ENCODE measurements at places on chromosomes 3 and 15.

GRCh38 chr15:70442616-70443321 lies 320.6 kb downstream of the UACA start:
- DNase-seq = no peak

DNA sequence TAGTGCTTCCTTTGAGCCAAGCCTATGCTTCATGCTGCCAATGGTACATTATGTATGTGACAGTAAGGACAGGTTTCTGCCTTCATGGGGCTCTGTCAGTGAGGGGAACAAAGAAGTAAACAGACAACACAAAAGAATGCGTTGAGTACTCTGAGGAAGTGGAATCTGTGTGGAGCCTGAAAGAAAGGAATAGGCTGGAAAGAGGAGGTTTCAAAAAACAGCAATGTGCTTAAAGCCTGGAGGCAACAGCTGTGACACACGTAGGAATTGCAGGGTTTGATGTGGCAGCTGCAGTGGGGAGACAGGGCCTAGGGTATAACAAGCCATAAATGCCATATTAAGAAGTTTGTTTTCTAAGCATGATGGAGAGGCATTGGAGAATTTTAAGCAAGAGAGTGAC lies 316.7 kb downstream of the CLSTN2 start:
- DNase-seq = no peak

DNA sequence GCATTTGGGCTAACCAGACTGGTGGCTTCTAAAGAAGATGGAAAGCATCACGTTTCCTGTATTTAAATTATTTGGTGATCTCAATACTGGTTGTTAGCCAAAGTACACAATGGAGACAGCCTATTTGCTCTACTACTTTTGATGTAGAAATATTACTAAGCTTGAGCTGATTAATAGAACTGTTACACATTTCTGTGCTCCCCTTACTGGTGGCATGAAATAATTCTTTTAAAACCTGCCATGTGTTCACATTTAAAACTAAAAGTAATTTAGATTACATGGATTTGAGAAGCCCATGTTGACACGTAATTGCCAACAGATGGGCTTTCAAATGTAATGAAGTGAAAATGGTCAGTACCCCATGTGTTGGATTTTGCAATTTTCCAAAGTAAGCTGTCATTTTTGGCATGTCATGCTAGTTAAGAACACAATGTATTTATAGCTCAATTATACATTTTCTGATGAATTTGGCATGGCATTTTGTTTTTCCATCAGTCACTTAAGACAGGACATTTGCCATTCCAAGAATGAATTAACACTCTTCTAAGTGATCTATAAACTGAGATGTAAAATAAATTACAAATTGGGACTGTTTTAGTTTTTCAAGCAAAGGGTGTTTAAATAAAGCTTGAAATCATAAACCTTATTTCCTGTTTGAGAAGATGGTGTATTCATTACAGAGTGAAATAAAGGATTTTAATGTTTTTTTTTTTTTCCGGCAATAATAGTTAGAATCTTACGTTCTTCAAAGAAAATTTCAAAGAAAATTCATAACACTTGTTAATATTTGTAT lies 10.8 kb upstream of the RARRES1 start:
- DNase-seq = no peak

DNA sequence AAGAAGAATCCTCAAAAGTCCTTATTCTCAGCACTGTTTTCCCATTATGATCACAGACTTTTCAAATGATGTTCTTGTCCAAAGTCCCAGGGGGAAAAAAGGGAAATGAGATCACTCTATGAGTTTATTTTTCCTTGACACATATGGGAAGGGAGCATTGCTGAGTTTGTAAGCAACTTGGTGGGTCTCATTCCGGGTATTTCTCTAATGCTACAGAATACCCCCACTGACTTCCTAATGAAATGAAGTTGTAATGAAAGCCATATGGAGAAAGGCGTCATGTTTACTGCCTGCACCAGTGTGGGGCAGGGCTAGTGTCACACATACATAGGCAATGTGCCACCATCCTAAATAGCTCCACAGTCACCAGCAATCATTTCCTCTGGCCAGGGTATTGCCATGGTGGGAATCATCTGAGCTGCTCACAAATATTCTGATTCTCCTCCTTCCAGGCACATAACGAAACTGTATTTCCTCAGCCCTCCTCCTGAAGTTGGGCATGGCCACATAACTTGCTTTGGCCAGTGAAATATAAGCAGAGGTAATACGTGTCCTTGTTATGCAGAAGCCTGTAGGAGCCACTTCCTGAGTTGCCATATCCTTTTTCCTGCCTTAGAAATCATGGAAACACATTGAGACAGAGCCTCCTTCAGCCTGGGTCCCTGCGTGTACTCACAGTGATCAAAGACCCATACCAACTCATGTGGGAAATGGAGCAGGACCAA lies 41.0 kb upstream of the C15orf61 start:
- no peak for DNase-seq

- no peak for DNase-seq
Observed at GRCh38 chr15:85607141-85607806, 187.5 kb downstream of the KLHL25 start.

DNA sequence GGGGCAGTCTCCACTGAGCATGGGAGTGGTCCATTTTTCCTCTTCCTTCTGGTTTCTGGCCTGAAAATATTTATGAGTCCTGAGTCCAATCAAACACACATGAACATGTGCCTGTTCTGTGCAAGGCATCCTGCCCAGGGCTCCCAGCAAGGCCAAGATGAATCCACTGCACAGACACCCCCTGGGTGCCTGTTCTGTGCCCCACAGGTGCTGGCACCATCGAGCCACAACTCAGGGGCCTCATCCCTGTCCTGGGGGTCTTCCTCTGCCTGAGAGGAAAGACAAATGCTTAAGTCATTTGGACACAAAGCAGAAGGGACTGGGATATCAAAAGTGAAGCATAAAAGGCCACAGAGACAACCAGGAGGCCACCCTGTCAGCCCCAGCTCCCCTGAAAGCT lies 87.4 kb upstream of the IQSEC1 start:
- DNase-seq = no peak

DNA sequence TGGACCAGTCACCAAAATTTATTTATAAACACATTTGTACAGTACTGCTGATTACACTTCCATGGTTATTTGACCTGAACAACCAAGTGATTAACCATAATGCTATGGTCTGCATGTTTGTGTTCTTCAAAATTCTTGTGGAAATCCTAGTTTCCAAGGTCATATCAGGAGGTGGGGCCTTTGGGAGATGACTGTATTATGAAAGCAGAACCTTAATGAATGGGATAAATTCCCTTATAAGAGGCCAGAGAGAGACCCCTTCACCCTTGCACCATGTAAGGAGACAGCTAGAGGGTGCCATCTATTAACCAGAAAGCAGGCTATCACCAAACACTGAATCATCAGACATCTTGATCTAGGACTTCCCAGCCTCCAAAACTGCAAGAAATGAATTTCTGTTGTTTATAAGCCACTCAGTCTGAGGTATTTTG lies 1.9 kb downstream of the SCAPER start:
- peak; percentile 38 for DNase-seq

GRCh38 chr3:187802203-187802927 lies 57.1 kb upstream of the BCL6 start:
- no peak for DNase-seq

DNA sequence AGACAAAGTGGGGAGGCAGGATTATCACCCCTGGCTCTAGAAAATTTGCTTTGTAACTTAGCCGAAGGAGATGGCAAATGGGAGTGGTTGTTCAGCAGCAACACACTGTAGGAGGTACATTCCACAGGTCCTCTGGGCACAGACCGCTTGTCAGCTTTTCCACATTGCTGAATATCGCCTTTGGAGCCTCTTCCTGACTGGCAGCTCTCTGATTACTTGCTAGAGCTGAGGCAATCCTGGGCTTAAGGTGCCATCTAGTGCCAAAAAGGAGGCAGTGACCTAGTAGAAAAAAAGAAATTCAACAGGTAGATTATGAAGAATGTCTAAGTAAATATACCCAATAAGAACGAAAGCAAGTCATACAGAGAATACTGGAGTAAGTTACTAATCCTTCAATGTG lies 13.1 kb upstream of the SCN5A start:
- no peak for DNase-seq

DNA sequence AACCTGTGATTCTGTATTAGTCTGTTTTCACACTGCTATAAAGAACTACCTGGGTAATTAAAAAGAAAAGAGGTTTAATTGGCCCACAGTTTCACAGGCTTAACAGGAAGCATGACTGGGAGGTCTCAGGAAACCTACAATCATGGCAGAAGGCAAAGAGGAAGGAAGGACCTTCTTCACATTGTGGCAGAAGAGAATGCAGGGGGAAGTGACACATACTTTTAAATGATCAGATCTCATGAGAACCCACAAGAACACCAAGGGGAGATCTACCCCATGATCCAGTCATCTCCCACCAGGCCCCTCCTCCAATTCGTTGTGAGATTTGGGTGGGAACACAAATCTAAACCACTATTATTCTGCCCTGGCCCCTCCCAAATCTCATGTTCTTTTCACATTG lies 6.1 kb downstream of the ZKSCAN7 start:
- no peak for DNase-seq

- no peak for DNase-seq
Observed at GRCh38 chr3:37202035-37202434, 27.7 kb upstream of the LRRFIP2 start.

GRCh38 chr3:143311096-143311495 lies 191.5 kb downstream of the CHST2 start:
- DNase-seq = no peak

- DNase-seq = no peak
Observed at GRCh38 chr15:68410466-68411342, 21.3 kb downstream of the ITGA11 start.

- no peak for DNase-seq
Observed at GRCh38 chr15:82731527-82731926, 21.9 kb upstream of the AP3B2 start.

GRCh38 chr3:129705274-129705673 lies 98.8 kb upstream of the PLXND1 start:
- DNase-seq = no peak

- no peak for DNase-seq
Observed at GRCh38 chr3:88061746-88062145, 2.7 kb downstream of the ZNF654 start.

DNA sequence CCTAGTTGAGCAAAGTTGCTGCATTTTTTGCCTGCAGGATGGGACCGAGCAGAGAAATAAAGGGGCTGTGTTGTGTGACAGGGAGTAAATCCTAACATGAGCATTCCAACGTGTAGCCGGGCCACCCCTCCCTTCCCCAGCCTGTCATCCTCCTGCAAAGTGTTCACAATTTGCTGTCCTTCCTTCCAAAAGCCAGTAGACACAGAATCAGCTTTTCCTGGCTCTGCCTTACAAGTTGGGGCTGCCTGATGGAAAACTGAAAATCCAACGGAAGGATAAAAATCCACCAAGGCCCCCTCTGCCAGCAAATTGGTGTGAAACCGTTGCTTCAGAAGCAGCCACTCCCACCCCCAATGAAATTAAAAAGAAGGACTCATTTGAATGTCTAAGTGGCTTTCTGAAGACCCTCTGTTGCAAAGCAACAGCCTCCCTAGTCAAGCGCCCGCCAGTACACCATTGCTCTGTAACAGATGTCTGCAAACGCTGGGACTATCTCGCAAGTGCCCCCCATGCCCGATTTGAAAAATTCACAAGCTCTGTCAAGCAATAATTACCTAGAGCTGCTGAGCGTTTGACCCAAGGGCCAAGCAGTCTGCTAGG lies 665 bp downstream of the FRMD4B start:
- peak; percentile 74 for DNase-seq

DNA sequence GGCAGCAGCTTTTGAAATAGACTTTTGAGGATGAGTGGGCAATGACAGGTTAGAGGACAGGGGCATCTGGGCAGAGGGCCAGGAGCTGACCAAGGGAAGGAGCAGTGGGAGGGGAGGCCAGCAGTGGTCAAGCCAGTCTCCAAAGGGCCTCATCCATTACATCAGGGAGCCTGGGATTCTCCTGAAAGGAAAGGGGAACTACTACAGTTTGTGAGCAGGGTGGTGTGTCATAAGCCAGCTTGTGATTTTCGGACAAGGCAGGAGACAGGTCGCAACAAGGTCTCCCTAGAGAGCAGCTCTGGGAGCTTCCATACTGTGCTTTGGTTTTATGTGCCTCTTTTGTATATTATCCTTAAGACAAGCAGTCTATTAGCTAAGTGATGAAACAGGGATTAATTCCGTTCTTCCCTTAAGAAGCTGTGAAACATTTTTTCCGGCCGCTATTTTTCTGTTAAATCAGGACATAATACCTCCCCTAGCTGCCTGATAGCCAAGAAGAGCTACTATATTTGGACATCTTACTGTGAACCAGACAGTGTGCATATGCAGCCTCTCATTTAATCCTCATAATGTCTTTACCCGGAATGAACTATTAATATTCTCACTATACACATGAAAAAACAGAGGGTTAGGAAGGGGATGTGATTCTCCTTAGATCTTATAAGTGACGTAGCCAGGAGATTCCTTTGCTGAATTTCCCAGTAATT lies 46.4 kb downstream of the C2CD4B start:
- DNase-seq = no peak

- peak; percentile 29 for DNase-seq
Observed at GRCh38 chr3:101574388-101575112, 570 bp downstream of the PCNP start.

DNA sequence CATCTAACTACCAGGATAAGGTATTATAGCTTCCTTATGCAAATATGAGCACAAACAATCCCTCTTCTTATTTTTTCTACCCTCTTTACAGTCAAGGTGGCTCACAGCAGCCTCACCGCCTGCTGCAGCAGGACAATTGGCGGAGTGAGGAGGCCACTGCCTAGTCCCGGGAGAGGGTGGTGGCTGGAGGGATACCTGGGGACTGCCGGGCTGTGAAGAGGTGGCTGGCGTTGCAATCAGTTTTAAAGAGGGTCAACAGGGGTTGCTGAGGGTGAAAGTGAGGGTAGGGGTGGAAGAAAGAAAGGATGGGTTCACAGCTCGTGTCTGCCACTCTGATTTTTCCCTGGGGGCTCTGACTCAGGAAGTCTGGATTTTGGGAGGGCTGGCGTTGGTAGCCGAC lies 105.1 kb upstream of the SLC6A6 start:
- no peak for DNase-seq

DNA sequence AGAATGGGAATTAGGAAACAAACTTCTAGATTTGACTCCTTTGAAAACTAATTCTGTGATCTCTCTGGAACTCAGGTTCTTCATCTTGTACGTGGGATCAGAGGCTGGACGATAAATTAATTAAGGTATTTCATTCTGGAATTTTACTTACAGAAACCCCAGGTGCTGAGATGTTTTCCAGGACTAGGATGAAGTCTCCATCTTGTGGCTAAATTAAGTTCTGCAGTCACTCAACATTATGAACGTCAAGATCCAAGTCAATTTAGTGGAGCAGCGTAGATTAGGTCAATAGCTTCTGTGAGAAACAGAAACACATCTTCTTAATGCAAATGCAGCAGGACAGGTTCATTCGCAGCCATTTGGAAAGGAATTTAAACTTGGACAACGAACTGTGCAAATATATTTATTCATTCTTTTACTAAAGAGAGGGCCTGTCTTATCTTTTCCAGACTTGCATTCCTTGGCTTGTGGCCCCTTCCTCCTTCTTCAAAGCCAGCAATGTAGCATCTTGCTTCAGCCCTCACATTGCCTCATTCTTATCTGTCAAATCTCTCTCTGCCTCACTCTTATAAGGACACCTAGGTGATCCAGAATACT lies 26.7 kb upstream of the TMC3 start:
- DNase-seq = peak; percentile 13

Data from globus pallidus (tissue), 1 donor.